ENCODE measurements at places on chromosomes 5 and 9.

DNA sequence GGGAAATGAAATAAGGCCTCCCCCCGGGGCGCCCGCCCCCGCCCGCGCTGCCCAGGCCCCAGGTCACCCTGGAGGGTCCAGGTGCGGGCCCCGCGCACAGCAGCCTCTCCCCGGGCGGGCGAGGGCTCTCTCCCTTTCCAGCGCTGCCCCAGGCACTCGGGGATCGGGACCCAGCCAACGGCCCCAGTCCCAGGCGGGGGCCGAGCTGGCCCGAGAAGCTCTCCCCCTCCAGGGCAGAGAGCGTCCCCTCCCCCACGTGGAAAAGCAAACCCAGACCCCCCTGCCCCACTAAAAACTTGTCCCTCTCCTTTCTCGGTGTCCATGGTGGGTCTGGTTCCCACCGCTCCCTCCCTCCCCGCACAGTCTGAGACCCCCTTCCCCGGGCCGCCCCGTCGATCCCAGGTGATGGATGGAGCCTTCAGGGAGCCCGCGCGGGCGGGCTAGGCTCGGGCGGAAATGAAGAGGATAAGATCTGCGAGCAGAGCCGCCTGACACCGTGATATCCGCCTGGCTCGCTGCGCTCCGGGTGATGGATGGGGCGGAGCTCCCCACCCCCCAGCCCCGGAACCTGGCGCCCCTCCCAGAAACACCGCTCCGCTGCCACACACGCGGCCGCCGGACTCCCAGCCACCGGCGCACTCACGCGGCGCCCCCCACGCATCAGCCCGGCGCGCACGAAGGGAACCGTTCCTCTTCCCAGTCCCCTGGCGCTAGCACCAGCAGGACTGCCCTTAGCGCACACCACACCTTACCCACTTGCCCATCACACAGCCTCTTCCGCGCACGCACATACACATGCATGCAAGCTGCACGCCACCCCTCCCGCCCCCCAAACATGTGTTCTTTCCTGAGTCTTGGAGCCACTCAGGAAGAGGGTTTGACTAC lies 81.7 kb upstream of the ZBTB43 start:
- no peak for DNase-seq

- DNase-seq, result no peak
Observed at GRCh38 chr5:66013397-66013796, 87.0 kb downstream of the ERBIN start.

DNA sequence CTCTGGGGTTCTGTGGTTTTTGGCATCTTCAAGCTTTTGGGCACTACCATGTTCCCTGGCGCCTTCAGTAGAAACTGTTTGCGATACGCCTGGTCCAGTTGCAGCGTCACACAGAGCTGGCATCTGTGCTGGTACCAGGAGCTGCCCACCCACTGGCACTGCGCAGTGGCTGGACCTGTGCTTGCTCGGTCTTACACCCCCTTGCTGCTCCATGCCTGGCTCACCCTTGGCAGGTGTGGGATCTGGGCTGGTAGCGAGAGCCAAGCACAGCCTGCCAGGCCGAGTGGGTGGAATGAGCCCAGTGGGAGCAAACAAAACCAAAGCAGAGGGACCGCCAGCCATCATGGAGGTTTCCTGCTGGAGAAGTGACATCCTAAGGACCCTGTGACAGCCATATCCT lies 170.2 kb upstream of the IRX2 start:
- DNase-seq, result no peak

GRCh38 chr9:114083666-114084065 lies 5.6 kb upstream of the AMBP start:
- DNase-seq, result no peak

DNA sequence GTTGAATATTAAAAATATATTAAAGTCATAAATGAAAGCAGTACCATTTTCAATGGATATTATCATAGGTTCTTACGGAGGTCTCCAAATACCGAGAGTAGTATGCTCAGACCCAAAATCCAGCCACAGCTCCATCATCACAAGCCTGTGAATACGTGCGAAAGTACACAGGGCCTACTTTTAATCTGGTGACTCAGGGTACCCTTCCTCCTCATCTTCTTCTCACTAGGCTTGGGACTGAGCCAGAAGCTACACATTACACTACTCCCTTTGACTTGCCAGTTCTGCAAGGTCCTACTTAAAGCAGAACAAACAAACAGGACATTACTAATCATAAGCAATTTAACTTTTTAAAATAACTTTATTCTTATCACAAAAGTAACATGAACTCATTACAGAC lies 7.6 kb upstream of the RIC1 start:
- no peak for DNase-seq

DNA sequence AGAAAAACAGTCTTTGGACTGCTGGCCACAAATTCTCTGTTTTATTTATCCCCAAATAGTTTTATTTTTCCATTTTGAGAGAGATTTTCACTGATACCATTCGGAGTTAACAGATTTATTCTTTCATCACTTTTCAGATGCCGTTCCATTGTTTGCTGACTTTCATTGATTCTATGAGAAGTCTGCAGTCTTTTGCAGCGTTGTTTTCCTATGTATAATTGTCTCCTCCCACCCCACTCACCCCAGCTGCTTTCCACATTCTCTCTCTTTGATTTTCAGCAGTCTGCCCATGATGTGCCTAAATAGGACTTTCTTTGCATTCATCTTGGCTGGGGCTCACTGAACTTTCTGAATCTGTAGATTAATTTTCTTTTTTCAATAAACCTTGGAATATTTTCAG lies 107.6 kb downstream of the C9orf50 start:
- no peak for DNase-seq

GRCh38 chr9:97866300-97866699 lies 13.3 kb downstream of the FOXE1 start:
- DNase-seq, result no peak

GRCh38 chr9:35869621-35870216 lies 482 bp downstream of the OR13J1 start:
- DNase-seq, result no peak

GRCh38 chr5:132729896-132730295 lies 7.5 kb downstream of the KIF3A start:
- no peak for DNase-seq

DNA sequence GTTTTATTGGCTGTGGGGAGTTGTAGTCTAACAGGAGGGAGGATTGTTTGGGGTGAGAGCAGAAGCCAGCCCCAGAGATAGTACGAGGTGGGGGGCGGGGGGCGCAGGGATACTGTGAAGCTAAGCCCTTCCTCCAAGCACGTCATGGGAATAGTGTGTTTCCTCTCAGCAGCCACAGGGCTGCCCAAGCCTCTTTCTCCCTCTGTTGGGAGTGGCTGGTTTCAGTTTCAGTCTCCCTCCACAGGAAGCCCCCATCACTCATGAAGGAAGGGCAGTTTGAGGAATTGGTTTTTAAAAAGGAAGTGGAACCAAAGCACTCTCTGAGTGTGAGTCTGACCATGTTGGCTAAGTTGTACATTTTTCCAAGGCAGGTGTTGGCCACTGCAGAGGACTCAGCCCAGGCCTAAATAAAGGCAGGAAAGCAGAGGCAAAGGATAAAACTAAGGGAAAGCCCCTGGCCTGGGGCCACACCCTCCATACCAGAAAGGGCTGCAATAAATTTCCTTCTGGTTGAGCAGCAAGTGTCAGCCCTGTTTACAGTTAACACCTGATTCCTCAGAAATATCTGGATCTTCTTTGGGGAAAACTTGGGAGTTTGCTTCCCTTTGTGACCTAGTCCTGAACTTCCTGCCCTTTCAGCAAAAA lies 3.2 kb downstream of the RAB24 start:
- DNase-seq, result no peak

GRCh38 chr5:145587710-145588109 lies 247.4 kb downstream of the PRELID2 start:
- DNase-seq, result no peak

DNA sequence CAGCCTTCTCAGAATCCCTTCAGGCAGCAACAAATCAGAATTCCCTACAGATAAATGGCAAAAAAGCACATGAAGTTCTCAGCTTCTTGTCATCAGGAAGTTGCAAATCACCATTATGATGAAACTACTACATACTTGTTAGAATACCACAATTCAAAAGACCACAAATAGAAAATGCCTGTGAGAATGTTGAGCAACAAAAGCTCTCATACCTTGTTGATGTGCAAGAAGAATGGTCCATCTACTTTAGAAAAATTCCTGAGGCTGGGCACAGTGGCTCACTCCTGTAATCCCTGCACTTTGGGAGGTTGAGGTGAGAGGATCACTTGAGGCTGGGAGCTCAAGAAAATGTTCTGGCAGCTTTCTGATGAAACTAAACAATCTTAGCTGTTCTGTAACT lies 278.1 kb downstream of the ICE1 start:
- DNase-seq, result no peak

GRCh38 chr5:118224546-118224945 lies 763.8 kb downstream of the DTWD2 start:
- no peak for DNase-seq

DNA sequence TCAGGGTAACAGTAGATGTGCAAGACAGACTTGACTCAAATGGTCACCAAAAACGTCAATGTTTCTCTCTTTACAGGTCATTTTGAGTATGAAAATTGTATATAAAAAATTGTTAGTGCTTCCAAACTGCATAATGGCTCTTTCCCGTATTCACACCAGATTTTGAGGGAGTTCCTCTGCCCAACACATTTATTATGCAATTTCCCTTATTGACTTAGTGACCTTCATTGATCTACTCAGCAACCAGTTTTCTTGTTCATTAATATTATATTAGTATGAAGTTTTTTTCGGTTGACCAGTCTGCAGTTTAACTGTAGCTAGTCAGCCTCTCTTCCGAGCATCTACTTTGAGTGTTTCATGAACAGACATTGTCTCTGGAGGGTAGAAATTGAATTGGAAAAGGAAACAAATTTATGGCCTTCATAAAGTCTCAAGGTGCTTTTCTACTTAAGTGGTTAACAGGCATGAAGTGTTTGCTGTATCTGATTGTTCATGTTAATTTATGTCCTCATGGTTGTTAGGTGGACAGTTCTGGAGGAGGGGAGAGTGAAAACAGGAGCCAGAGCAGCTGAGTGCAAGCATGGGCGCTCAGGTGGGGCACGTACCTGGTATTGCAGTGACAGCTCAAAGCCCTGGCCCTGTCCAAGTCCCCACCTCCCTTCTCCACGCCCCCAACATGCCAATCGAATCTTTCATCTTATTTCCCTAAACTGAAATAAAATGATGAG lies 240.2 kb downstream of the RFK start:
- no peak for DNase-seq

GRCh38 chr5:5409151-5409810 lies 13.2 kb upstream of the ICE1 start:
- DNase-seq, result no peak

DNA sequence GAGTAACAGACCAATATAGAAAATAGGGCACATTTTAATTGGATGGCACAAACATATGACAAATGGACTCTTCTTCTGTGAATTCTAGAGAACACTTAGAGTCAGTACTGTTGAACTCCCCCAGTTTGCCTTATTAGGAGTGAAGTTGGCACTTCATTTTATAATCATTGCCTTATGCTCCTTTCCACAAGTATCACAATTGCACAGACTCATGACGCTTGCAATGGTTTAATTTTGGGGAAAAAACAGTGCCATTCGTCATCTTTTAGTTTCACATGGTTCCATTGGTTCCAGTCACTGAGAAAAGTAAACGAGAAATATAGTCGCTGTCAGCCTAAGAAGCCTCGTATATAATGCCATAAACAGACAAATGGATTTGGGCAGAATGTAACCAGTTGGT lies 71.2 kb downstream of the LURAP1L start:
- DNase-seq, result no peak

DNA sequence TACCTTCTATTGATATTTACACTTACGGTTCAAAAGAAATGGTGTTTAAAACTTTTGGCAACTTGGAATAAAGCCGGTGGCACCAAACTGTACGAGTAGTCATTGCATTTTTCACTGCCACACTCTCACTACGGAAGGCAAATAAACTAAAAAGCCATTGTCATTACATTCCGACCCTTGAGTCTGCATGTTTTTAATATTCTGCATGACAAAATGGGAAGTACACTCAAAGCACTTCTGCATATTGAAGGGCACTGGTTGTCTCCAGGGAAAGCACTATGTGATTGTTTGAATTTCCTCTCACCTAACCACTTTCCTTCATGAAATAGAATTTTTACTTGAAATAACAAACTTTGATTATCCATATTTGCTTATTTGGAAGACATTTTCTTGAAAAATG lies 426.3 kb downstream of the CETN3 start:
- no peak for DNase-seq

DNA sequence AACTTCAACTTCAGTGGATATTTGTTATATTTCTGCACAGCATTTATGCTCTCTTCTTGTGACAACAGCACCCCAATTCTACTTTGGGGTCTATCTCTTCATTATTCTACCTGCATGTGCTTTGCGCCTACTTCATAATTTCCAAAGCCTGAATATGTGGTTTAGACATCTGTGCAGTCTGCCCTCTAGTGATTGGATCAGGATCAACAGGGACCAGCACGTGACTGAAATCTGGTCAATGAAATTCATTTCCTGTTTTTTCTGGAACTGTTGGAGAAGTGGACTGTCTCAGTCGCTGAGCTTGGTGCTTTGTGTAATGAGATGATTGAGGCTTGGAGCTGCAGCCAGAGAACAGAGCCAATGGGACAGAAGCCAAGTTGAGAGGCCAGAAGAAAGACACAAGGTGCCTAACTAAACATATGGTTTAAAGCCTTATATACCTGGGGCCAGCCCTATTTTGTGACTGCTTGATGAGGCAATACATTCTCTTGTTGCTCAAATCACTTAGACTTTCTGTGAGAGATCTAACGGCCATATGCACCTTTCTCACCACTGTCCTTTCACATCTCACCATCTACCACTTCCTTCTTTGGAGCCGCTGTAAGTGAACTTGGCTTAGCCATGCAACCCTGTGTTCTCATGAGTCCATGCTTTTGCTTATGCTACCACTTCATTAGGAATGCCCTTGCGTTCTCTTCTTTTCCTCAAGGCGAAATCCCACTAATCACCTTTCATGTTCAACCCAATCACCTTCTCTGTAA lies 68.8 kb upstream of the PPP2R2B start:
- DNase-seq, result no peak

- DNase-seq, result no peak
Observed at GRCh38 chr9:110776221-110776620, 107.6 kb downstream of the MUSK start.

Data from HuH-7.5 (cell line).